ENCODE measurements at places on chromosomes 3 and 15.
A peak's percentile ranks its signal among the peaks of the same experiment; 100 is the strongest.

- no peak for DNase-seq
Measured at GRCh38 chr3:29937185-29937584, 656.3 kb downstream of the RBMS3 start.

DNA sequence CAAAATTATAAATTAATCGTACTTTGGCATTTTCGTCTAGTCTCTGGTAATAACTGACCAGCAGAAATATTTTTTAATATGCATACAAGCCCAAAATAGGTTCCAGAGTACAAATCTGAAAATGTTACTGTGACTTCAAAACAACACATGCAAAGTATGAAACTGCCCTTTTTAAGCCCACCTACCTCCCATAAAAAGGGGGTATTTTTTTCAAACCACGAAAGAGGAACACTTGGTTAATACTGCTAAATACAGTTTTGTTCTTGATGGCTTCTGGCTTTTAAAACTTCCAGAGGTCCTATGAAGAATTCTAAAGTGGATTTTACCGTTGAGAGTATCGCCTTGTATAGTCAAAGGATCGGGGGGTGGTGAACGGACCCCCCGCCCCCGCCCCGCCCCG lies 610.7 kb downstream of the FOXP1 start:
- no peak for DNase-seq

DNA sequence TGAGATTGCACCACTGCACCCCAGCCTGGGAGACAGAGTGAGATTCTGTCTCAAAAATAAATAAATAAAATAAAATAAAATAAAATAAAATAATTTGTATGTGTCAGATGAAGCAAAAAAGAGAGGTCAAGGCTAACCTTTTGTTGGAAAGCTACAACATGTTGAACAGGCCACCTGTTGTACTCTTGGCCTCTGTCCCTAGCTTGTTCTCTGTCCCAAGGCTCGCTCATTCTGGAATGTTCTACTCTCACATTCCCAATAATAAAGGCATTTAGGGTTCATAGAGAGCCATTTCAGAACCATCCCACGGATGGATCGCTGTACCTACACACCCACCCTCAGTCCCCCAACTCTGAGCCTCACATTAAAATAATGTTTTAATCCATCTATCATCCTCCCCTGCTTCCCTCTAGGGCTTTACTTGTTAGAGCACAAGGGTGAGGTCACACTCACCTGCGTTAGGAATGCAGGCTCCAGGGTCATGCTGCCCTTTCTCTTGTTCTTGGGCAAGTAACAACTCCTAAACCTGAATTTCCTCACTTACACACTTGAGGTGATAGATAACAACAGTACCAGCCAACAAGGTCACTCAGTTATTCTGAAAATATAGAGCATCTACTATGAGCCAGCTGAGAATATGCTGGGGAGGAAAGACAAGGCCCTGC lies 24.9 kb upstream of the KCTD6 start:
- DNase-seq: no peak

DNA sequence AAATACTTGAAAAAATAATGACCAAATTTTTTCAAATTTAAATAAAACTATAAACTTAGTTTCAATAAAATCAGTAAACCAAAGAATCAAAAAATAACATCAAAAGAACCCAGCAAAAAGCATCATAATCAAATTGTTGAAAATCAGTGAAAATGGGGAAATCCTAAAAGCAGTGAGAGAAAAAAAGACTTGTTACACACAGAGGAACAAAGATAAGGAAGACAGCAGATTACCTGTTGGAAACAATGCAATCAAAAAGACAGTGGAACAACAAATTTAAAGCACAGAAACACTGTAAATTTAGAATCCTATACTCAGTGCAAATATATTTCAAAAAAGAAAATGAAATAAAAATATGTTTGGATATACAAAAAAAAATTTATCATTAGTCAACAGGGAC lies 156.2 kb upstream of the LMCD1 start:
- DNase-seq: no peak

DNA sequence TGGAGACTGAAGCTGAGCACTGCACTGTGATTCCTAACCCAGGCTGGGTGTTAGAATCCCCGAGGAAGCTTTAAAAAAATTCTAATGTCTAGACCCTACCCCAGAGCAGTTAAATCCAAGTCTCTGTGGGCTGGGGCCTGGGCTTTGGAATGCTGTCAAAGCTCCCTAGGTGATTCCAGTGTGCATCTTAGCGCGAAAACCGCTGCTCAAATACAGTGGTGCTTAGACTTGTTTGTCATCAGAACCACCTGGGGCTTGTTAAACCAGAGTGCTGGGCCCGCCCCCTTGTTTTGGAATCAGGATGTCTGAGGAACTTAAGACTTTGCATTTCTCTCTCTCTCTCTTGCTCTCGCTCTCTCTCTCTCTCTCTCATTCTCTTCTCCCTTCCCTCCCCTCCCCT lies 20.7 kb downstream of the RHCG start:
- DNase-seq: no peak

DNA sequence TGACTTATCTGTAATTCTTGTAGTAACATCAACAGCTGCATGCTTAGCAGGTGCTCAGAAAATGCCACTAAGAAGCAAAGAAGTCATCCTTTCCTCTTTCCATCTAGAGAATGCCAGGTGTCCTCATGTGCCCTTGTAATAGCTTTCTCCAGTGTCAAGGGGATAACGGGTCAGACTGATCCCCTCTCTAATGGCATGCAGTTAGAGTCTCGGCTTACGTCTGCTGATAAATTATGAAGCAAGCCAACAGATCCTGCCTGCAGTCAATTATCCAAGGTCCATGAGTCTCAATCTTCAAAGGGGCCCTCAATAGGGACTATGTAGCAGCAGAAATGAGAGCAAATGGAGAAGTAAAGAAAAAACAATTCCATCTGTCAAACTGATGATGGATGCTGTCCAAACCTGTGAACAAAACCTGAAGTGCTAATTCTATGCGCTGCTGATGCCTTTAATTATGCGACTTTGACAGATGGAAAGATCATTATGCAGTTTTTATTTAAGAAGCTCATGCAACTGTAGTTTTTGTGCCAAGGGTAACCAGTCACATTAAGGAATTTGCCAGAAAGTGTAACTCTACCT lies 162.8 kb upstream of the PEX5L start:
- peak; percentile 25 for DNase-seq

DNA sequence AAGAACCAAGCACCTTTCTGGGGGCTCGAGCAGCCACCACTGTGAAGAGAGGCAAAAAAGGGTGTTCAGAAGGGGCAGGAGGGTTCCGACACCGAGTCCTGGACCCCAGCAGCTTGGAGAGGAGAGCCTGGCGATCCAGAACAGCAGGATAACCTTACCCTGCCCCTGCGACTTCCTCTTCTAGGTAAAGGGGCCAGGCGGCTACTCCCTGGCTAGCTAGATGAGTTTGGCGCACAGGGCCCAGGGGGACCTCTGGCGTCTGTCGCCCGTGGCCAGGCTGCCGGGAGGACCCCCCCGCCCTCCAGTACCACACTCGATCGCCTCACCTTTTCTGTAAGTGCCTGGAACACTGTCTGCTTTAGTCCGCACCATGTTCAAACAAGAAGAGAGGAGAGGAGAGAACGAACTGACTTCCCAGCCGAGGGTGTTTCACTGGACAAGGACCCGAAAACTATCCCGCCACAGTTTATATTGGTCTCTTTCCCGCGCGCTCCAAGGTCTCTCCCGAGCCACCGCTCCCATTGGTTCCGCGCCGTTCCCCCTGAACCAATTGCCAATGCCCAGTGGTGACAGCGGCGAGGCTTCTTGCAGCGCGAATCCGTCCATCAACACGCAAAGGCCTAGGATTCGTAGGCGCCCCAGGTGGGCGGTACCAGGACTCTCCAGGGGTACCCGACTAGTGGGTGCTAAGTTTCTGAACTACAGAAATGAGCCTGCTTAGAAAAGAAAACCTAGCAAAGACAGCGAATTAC lies at the start of gene PCLAF:
PCLAF (minus strand) TSS at position 442 of the 752 bp plus-strand sequence; CDS start at position 372, 70 bp downstream.
- peak; percentile 89 for DNase-seq

- no peak for DNase-seq
Measured at GRCh38 chr3:54157860-54158259, 35.5 kb downstream of the CACNA2D3 start.

DNA sequence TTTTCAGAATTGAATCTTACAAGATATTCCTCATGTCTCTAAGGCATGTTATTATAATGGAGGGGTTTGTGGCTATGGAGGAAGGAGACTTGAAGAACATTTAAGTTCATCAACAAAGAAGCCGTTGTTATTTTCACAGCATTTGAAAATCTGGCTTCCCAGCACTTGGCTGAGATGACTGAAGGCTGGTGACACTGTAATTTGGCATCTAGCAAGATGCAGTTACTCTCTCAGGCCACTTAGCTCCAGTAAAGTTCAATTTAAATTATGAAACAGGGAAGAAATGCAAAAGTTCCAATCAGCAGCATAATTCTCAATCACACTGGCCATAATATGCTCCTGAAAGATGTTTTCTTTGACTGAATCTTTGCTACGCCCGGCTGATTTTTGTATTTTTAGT lies 139.4 kb upstream of the NUDT16 start:
- no peak for DNase-seq

GRCh38 chr3:53003320-53003719 lies 42.6 kb downstream of the SFMBT1 start:
- DNase-seq: no peak

GRCh38 chr15:93360318-93360717 lies 271.3 kb upstream of the RGMA start:
- no peak for DNase-seq

- DNase-seq: no peak
Measured at GRCh38 chr3:133938770-133939462, 43.2 kb upstream of the RAB6B start.

DNA sequence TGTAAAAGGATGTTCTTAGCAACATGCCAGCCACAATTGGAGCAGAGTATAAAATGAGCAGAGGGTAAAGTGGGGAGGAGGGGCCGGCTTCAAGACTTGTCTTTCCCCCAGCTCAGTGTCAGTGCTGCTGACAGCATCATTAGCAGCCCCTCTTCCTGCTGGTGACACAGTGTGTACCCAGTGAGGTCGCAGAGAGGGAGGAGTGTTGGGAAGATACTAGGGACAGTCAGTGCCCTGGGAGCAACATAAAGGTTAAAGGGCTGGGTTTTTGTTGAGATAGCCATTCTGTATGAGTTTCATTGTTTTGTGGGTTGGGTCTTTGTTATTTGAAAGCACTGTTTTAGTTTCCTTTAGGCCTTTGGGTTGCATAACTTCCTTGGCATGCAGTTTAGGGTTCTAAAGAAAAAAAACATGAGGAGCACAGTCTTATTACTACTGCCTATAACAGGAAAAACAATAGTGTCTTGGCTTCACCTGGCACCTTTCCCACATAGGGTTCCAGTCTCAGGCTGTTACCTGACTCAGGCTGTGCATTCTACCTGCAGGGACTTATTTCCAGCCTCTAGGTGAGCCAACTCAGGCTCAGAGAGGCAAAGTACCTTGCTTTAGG lies 94.1 kb upstream of the SKOR1 start:
- DNase-seq: no peak

- DNase-seq: peak; percentile 73
Measured at GRCh38 chr3:169666376-169667165, 3.1 kb upstream of the MECOM start.

GRCh38 chr3:109643590-109643989 lies 306.2 kb upstream of the DPPA4 start:
- no peak for DNase-seq

Data from retina (tissue), 1 donor.